ENCODE measurements at places on chromosomes 5 and 9.

DNA sequence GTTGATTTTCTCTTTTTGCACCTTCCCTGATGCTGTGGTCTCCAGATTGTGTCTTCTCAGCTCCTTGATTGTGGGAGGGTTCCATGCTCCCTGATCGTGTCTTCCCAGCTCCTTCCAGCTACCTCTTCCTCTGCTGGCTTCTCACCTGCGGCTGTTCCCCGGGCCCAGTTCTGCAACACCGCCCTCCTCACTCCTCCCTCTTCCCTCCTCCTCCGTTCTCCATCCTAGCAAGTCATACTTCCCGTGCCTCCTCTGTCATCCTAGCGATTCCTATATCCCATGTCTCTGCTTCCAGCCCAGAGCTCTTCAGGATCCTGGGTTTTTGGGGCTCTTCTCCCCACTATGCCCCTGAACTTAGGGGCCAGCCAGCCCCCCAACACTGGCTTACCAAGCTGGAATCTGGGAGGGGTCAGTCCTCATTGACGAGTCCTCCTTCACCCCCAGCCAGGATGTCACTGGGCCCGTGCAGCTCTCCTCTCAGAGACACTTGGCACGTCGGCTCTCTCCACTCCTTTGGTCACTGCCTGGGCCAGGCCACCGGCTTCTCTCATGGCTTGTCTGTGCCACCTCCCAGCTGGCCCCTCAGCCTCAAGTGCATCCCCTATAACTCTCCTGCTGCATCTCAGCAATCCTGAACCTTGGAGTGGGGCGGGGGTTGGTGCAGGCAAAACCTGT, 255.4 kb upstream of the MVB12B start:
- DNase-seq, result no peak

DNA sequence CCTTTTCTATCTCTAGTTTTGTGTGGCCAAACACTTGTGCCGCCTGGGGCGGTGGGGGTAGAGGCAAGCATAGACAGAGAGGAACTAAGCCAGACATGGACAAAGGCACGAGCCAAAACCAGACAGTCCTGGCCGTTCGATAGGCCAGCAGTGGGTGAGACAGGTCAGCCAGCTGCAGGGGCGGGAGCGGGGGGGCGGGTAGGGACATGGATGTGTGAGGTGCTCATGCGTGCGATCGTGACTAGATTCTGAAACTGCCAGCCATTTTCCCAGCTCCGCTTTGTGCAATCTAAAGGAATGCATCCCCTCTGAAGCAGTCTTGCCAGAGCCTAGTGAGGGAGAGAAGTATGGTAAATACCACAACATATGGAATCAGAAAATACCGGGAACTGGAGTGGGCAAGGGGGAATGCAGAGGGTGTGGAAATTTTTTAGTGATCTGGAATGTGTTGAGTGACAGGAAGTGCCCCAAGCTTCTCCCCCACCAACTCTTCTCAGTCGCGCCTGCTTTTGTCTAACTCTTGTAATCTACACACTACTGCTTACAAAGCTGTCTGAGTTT, 111.9 kb downstream of the NR6A1 start:
- DNase-seq, result peak; percentile 98

GRCh38 chr5:124739634-124740025, 6.8 kb downstream of the ZNF608 start:
- no peak for DNase-seq

GRCh38 chr9:69317894-69318293, 7.1 kb upstream of the ENTREP1 start:
- no peak for DNase-seq

DNA sequence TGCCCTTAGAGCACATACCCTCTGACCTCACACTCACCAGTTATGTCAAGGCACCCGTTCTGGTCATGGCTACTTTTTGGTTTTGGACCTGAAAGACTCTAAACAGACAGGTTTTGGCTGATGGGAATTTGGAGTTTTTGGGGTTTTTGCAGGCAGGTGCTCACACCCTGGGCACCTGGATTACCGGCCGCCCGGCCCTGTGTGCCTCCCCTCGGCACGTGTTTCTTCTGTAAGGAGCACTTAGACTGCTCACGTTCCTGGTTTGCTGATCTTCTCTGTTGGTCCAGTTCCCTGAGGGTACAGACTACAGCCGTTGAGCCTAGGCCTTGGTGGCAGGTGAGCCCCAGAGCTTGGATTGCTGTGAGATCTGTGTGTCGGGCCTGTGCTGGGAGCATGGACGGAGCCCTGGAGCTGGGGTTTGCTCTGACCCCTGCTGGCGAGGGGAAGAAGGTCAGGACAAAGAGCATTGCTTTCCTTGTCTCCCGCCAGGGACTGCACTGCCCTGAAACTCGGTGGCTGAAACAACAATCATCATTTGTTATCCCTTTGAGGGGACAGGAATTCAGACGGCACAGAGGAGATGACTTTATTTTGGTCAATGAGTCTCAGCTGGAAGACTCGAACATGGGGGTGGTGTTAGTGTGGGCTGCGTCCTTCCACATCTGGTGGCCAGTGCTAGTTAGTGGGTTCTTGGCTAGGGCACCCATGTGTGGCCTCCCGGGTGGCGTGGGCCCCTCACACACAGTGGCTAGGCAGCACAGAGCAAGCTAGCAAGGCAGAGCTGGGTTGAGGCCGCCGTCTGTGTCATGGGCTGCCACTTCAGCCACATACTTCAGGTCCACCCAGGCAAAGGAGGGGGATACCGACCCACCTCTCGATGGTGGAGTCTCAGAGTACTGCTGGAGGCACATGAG, 76.4 kb downstream of the EHMT1 start:
- DNase-seq, result peak; percentile 32

GRCh38 chr9:214648-215493, at the start of gene DOCK8:
Gene DOCK8 (plus strand): TSS chr9:214865. CDS start chr9:214977, 112 bp downstream.
- peak; percentile 74 for DNase-seq

- no peak for DNase-seq
Observed at GRCh38 chr9:23408874-23409273, 417.2 kb downstream of the ELAVL2 start.

- DNase-seq, result no peak
Observed at GRCh38 chr9:123893115-123893514, 36.8 kb downstream of the DENND1A start.

DNA sequence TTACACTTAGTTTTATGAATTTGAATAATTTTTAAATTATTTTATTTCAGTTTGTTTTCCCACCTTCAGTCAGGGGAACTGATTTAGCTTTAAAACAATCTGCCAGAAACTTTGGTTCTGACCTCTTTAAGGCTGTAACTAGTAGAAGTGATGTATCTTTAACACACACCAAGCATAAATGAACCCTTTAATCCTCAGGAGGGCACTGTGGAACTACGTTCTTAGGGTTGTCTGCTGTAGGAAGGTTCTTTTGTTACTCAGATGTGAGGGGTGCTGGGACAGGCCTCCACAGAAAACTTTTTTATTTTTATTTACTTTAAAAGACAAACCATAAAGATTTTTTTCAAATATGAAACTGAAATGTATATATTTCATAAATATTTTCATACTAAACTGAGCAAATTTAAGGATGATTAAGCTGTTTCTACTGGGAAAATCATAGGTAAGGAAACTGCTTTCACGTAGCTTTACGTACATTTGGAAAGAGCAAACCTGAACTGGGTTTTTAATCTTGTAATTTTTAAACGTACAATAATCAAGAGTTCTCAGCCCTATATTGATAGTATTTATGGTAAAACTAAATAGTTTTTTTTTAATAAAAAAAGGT, 5.3 kb downstream of the KLF4 start:
- peak; percentile 81 for DNase-seq

DNA sequence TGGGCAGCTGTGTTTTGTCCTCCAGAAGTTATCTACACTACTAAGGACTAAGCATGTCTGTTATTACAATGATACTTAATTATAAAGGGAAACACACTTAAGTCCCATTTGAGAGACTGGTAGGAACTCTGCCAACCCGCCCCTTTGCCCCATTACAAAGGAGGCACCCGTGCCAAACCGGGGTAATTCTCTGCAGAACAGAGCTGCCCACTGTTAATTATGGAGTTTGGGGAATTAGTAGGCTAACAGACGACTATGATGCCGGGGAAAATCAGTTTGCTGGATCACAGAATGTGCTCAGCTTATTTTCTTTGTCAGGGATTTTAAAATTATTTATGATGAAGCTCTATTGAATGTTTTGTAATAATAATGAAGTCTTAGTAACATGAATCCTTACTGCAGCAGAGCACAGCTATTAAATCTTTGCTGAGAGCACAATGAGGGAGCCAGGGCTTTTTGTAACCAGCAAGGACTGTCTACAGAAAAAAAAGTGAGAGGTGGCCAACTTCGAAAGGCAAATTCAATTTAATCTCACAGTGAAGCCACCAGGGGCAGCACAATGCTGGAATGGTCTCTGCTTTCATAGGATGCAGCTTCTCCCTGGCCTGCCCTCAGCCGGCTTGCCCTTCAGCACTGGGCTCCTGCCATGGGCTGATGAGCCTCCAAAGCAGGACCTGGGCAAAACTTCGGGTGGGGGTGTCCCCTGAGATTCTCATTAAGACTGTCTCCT, 134.5 kb downstream of the GNAQ start:
- DNase-seq, result no peak

GRCh38 chr5:139147483-139148087, 50.6 kb downstream of the SIL1 start:
- DNase-seq, result peak; percentile 94

DNA sequence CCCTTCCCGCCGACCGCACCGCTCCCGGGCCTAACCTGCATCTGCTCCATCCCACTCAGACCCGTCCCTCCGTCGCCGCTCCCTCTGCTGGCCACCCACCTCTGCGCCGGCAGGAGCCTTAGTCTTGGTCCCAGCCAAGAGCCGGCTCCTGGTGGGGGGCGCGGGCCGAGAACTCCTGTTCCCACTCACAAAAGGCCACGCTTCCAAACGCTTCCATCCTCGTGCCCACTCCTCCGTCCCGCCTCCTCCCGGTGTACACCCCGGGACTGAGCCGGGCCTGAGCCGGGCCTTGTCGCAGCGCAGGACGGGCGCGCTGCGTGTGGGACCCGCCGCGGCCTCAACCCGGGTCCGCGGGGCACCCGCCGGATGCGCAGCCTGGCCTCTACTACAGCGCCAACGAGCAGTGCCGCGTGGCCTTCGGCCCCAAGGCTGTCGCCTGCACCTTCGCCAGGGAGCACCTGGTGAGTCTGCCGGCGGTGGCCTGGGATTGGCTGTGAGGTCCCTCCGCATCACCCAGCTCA, 7.5 kb downstream of the ADAMTS13 start:
- no peak for DNase-seq

- DNase-seq, result peak; percentile 41
Observed at GRCh38 chr9:72022841-72023240, 37.6 kb downstream of the C9orf57 start.

- peak; percentile 69 for DNase-seq
Observed at GRCh38 chr5:140402258-140403074, 833 bp downstream of the ANKHD1 start.
